Thymus (tissue), 14 donors: ENCODE measurements at places on chromosomes 1 and 21. TPM values are rescaled to one million over a fixed set of nuclear protein-coding genes. Genes with fewer than 3 reads are reported as not detected.

Gene CELA3A
- total RNA-seq: 0.19 TPM

DNA sequence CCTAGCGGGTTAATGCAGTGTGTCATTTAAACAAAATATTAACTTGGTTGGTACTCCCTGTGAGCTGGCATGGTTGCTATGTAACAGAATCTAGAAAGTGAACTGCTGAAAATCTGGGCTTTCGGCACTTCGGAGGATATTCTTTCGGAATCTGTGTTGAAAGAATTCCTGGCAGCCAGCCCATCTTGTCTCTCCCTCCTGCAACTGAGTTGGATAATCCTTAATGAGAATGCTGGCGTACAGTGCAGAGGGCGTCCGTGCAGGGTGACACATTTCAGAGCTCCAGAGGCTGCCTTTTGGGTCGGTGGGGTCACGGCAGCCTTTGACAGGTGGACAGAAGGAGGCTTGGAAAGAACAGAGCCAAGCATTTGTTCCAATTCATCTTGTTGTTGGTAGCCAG, 3.7 kb downstream of the KAZN start:
- no peak for DNase-seq

- no peak for DNase-seq
Measured at GRCh38 chr1:18109756-18110597, 2.4 kb downstream of the IGSF21 start.

Gene OR2G6
- total RNA-seq: not detected

DNA sequence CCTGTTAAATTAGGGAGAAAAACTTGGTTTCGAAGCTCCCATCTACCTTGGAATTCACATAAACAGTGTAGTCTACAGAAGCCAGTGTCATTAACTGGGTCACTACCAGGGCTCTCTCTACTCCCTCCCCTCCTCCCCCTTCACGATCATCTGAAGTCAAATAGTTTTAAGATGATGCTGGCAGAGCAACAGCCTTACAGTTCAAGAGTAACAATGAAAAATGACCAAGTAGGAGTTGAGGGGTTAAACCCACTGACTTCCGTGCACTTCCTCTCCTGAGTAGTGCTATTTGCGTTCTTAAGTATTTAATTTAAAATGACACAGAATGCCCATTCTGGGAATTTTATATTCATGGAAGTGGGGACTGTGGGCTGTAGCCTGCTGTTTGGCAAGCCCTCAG, 236.9 kb downstream of the SIPA1L2 start:
- DNase-seq: no peak
